ENCODE measurements at places on chromosomes 6 and 20.

- no peak for DNase-seq
Measured at GRCh38 chr6:110044096-110044495, 66.0 kb downstream of the GPR6 start.

DNA sequence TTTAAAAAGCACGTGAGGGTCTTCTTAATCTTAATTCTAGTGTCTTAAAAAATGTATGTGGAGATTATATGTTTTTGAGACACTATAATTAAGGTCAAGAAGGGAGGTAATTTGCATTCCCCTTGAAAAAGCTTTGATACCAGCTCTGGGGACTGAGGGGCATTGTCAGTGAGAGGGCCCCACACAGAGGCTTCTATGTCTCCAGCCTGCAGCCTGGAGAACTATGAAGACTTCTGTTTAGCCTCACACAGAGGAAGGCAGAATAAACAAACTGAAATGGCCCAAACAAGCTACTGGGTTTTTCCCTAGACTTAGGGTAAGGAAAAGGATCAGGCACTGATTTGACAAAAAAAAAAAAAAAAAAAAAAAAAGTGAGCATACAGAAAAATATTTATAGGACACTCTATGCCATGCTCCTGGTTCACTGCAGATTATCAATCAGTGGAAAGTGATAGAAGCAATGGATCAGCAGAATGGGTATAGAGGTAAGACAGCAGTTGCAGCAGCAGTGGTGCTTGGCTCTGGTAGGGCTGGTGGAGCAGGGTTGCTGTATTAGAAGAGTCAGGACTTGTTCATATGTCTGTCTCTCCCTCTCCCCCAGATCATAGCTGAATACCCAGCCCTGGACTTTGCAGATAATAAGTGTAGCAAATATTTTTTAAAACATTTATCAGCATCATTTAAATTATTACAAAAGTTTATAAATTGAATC lies 85.4 kb downstream of the KLHL32 start:
- no peak for DNase-seq

GRCh38 chr6:43052842-43053544 lies 658 bp downstream of the CUL7 start:
- no peak for DNase-seq

DNA sequence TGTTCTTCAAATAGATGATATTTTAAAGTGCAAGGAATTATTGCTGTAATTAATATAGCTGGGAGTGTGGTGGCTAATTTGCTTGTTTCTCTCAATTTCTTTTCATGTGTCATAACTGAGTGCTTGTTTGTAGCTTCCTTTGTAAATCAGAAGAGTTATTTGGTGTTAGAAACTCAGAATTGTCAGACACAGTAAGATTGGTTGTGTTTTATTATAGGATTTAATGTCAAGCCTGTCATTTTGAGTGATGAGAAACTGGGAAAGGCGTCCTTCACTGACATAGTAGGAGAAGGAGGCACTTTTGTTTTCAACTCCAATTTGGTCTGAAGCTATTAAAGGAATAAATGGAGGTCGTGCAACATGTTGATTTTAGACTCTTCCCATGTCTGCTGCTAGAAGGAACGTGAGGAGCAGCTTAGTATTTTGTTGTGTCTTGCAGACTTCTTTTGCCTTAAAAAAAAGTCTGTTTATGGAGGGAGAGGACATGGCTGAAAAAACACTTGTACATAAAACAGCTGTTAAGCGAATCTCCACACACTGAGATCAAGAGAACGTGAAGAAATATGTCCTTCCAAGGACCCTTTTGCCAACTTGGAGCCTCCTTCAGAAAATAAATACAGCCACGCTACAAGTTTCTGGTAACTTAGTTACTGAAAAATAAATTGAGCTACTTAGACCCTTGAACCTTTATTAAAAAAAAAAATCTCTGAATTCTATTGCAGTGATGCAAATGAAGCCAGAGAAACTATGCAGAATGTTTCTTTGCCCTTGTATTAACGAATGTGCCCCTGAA lies 59.5 kb downstream of the BMP6 start:
- DNase-seq: no peak

GRCh38 chr6:36839749-36840431 lies 646 bp upstream of the CPNE5 start:
- DNase-seq: no peak

Data from stimulated activated CD8-positive, alpha-beta memory T cell treated with anti-CD3 and anti-CD28 coated beads, Interleukin-15, amount 100 ng/mL, for 24 hours (primary cell).